ENCODE measurements at places on chromosomes 3 and 15.

DNA sequence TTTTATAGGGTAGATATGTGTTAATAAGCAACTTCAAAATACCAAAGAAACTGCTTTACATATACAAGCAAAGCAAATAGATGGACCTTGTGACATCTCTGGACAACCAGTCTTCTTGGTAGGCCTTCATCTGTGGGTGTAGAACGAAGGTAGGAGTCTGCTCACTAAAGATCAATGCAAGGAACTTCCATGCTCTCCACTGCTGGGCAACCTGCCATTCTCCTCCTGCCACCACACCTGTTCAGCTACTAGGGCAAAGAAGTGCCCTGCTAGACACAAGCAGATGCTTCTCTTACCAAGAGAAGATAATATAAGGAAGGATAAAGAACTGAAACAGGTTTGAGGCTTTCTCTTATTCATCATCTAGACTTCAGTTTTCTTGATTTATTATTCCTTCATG lies 12.6 kb downstream of the PPARG start:
- no peak for DNase-seq

GRCh38 chr3:140898340-140899180 lies 43.1 kb upstream of the SLC25A36 start:
- DNase-seq: peak; percentile 48

GRCh38 chr3:196499807-196500524 lies 3.6 kb downstream of the RNF168 start:
- no peak for DNase-seq

DNA sequence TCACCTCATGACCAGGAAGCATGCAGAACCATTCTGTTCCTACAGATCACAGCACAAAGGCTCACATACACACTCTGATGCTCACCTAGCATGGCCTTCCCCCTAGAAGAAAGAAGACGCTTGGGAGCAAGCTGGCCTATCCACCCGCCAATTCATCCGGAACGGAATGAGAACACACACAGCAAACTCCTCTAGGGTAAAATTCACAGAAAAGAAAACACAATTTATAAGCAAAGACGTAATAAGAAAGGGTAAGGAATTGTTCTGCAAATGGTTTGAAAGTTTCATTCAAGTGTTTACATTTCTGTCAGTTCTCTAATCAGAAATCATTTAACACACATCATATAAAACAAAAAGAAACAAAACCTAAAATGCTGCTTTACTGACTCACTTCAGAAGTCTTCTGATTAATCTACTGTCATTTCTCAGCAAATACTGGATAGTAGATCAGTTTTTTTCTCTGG lies 218.1 kb downstream of the OSBPL10 start:
- DNase-seq: no peak

GRCh38 chr15:39462691-39463090 lies 118.2 kb upstream of the THBS1 start:
- no peak for DNase-seq

DNA sequence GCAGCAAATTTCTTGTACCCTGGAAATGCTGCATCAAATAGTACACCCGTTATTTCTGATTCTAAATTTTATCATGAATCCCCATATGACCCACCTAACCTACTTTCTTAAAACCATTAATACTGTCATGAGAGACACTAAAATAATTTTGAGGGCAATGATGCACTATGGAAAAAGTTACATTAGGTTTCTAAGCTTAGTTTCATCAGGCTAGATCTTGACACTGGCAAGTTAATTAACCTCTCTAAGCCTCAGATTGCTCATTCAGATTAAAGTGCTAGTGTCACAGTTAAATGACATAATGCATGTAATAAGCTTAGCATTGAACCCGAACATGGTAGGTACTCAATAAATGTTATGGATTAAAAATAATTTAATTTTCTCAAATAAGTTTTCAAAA lies 8.2 kb downstream of the GOLIM4 start:
- DNase-seq: no peak

DNA sequence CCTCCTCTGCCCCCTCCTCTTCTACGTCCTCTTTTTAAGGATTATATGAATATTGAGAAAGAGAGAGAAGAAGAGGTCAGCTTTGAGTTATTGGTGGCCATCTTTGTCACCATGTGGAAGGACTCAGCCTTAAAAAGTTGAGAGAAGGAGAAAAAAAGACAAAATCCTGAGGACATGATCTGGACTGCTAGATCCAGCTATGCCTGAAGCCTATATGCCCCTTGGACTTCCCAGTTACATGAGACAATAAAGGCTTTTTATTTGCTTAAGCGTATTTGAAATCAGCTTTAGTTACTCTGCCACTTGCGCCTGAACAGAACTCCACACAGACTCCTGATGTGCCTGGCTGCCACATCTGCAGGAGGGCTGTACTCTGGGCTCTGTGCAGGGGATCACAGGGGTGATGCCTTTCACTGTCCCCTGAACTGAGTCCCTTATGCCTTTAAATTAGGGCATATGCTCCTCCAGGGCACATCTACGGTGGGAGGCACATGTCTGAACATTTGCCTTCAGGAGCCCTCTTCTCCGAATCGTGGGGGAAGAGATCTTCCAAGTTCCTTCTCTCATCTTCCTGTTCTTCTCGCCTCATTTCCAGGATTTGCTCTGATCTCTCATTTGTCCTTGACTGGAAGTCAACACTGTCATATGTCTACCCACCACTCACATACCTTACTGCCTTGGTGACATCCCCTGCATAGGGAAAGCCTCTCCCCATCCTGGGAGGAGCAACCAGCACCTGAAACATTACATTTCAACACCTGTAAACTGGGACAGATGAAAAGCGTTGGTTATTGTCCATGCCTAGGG lies 14.0 kb upstream of the PLA2G4E start:
- DNase-seq: no peak

- no peak for DNase-seq
These were observed 808.0 kb upstream of the NR2F2 start for GRCh38 chr15:95522533-95522932.

- no peak for DNase-seq
These were observed 11.7 kb upstream of the GAP43 start for GRCh38 chr3:115611630-115612029.

DNA sequence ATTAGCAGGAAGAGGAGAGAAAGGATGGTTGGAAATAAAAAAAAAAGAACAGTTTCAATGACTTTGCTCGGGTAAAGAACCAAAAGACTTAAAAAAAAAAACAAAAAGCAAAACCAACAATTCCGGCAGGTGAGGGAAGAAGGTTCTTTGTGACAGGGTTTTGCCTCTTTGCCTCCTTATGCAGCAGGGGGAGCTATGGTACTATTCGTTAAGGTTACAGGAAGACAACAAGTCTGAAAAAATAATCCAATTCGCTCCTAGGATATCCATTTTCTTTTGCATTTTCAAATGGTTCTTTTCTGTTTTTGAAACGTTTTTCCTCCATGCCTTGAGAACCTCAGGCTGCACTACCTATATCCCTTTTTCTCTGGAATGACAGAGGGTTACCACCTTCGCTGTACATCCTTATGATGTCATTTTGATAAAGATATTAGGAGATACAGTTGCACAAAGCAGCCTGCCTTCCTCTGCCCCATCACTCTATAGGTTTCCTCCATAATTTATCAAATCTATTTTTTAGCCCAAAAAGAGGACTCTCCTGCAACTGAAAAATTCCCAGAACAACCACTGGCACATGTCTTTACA lies 55.0 kb downstream of the CFAP20DC start:
- peak; percentile 48 for DNase-seq

DNA sequence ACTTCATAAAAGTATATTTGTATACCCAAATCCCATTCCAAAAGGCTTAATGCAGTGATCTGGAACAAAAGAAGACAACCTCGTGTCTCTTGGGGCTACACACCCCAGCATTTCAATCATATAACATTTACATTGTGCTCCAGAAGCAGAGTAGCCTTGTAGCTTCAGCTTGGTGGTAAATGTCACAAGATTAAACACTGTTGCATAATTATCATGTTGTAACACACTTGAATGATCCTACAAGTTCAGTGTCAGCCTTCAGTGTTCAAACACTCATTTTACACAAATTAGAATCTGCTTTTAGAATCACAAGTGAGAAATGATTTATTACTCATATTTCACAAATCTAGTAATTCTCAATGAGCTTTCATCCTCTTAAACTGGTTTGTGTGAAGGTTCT lies 122.6 kb downstream of the CNTN3 start:
- no peak for DNase-seq

GRCh38 chr15:83571820-83572707 lies 81.9 kb upstream of the ADAMTSL3 start:
- no peak for DNase-seq

DNA sequence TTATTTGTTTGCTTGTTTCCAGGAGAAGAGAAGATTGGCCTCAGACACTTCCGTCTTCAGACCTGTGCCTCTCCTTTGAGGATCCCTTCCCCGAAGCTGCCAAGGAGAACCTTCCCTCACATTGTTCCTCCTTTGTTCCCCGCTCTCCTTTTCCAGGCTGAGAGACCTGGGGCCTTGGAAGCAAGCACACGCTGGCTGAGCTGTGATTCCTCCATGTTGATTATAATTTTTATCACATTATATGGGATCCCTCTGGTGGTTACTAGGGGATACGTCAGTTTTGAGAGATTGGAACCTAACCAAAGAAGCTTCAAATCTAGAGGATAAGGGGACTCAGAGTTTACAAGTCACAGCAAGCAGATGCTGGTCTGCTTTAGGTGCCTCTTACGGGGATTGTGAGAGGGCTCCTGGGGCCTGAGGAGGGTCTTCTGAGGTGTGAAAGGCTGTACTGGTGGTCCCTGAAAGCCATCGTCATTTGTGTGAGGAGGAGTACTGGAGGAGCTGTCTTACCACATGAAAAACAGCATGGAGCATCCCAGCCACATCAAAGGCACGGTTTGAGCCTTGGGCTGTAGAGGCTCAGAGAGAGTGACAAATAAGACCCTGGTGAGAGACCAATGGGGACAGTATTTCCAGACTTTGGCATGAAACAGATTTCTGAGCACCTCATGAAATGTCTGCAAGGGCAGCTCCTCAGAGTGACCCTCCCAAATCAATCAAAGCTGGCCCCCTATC lies 760.1 kb upstream of the CFAP20DC start:
- no peak for DNase-seq

- no peak for DNase-seq
These were observed 43.4 kb downstream of the ARMC8 start for GRCh38 chr3:138230525-138230924.

DNA sequence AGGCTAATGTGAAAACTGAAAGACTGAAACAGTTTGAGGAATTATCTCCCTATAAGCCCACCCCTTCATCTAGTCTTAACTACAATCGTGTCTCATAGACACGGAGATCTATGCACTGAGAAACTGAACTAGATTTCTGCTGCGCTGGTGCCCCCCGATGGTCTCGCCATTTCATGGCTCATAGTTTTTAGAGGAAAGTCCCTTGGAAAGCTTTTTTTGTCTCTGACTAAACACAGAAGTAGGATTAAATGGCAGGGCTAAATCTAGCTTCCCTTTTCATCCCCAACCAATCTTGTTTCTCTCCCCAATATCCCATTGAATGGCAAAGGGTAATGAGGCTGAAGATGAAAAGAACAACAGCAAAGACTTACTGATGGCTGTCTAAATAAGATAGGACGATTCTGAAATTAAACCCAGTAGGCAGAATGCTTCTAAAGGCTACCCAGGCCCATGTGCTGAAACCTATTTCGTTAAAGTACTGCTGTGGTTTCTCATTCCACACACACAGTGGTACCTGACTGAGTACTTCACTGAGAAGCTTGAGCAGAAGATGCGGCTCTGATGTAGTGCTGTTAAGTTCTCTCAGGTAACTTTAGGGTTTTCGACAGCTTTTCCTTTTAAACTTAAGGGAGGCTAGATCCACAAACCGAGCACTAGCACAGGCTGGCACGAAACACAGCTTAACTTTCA lies 142.7 kb downstream of the GADL1 start:
- no peak for DNase-seq

DNA sequence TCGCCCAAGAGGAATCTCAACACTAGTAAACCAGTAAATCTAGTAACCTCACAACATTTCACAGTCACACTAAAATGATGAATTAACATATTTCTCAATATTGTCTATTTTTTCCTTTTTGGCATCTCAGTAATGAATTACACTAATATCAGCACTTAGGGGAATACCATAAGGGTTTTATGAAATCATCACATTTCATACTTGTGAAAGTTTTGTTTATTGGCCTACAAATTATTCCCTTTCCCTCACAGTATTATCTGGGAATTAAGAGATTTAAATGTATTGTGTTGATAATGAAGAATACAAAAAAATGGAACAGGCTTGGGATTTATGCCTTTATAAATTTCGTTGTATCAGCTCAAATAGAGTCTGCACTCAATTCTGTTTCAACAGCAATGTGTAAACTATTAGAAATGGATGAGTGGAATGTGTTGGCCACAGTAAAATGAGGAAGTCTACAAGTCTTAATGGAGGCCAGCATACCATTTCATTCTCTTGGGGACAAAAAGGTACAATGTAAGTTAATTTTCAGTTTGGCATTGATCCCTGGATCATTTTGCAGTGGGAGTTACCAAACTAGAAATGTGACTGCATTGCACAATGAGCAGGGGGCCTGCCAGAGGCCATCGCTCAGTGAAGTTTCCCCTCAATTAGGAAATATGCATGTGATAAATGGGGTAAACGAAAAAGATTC lies 195.4 kb downstream of the FMN1 start:
- DNase-seq: no peak

GRCh38 chr3:100216713-100217112 lies 44.1 kb upstream of the TBC1D23 start:
- DNase-seq: no peak

GRCh38 chr3:76181213-76181612 lies 395.9 kb upstream of the ZNF717 start:
- DNase-seq: no peak

DNA sequence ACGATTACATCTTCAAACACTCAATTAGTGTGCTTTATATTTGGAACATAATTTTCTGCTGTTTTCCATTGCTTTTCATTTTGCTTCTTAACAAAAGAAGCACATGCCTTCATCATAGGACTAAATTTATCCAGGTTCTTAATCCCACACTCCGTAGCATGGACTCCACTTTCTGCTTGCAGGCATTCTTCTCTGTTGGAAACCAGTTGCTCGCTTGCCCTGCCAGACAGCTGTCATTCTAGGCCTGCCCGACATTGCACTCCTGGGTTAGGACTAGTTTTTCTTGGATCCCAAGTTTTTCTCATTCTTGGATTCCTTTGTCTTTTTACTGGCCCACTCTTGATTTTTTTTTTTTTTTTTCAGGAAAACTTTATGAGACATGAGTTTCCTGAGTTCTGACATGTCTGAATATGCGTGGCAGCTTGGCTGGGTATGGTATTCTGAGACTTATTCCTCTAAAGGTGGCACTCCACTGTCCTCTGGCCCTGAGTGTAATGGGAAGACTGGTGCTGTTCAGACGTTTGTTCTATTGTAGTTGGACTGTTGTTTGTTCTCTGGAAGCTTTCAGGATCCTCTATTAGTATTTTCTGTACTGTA lies 6.3 kb upstream of the ATP1B3 start:
- DNase-seq: no peak

- DNase-seq: no peak
These were observed 279.7 kb downstream of the ZIC1 start for GRCh38 chr3:147688868-147689267.

Measured in K562 (cell line).